ENCODE measurements at places on chromosomes 6 and 20.

DNA sequence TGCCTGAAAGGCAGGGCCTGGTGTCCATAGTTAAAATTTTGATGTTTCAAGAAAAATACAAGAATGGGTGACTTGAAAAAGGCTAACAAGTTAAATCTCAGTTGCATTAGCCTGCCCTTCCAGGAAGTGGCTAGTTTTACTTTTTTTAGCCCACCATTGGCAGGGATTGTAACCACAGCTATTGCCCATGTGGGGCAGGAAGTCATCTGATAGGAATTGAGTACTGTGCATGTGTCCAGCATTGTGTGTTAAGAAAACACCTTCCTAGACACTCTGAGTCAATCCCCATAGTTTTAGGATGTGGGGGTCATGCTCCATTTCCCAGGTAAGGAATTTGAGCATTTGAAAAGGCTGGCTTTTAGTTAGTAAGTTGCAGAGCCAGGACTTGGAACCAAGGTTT lies 26.9 kb downstream of the LYRM2 start:
- DNase-seq = no peak

DNA sequence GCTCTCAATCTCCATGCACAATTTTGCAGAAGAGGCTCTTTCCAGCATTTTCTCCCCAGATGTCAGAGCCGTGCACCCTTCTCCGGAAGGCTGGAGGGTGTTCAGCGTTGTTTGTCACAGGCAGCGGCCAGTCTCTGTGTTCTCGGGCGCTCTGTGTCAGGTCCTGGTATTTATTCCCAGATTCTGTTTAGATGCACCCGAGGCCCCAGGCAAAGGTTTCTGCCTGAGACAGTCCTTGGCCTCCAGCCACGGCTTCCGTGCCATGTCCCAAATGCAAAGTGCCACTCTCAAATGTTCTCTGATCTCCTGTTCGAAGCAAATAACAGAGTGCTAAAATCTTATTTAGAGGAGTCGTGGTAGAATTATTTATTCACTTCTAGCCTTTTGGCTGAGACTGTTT lies 140.3 kb upstream of the AGPAT4 start:
- no peak for DNase-seq

GRCh38 chr20:51335329-51335841 lies 207.1 kb downstream of the NFATC2 start:
- DNase-seq = no peak

DNA sequence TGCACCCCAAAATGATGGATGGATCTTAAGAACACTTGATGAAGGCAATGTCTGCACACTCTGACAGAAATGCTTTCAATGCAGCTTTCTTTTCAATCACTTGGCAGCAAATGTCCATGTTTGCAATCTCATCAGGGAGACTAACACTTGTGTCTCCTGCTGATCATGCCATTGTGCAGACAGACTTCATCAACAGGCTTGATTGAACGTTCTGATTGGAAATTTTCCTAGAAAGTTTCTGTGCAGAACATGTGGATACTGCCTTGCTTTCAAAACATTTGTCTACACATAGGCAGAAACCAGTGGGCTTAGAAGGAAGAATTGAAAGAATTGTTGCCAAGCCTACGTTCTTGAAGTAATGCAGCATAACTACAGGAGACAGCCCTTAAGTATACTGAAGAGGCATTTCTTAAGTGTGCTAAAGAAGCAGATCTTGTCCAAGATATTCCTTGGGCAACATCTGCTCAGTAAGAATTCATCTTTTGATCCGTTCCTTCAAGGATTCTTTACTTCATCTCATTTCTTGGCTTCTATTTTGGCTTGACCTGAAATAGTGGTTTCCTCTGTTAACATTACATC lies 120.4 kb upstream of the PLCB4 start:
- DNase-seq = no peak

DNA sequence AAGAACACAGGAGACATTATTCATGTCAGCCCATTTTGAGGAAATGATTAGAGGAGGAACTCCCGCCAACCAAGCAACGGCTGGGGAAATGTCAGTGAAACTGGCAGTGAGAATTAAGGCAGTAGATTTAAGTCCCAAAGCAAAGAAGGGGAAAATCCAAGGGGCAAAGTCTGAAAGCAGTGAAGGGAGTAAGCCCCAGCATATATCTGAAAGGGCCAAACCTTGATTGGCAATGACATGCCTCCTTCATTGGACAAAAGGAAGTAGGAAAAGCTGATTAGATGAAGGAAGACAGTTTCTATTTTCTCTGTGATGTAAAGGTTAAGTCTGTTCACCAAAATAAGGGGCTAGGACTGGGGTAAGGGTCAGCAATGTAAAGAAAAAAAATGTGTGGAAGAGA lies 190.3 kb downstream of the RNF144B start:
- no peak for DNase-seq

- peak; percentile 91 for DNase-seq
Observed at GRCh38 chr20:35616465-35617396, 1.1 kb downstream of the SPAG4 start.

- DNase-seq = peak; percentile 71
Observed at GRCh38 chr20:15236812-15237211, 899.4 kb upstream of the FLRT3 start.

DNA sequence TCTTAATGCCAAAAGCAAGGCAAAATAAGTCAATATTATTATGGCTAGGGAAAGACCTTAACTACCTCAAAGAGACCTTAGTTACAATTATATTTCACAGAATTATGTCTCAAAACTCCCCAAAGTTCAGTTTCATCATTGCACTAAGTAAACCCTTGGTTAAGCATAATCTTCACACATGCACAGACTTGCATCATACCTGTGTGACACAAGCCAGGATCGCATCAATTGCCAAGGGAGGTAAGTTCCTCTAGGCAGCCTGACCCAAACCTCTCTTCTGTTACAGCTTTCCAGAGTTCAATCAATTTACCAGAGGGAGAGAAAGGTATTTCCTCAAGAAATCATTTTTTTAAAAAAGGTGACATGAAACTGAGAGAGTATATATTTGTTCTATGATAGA lies 31.9 kb upstream of the PRSS35 start:
- DNase-seq = no peak

GRCh38 chr20:45060294-45060693 lies 40.6 kb downstream of the KCNS1 start:
- no peak for DNase-seq

DNA sequence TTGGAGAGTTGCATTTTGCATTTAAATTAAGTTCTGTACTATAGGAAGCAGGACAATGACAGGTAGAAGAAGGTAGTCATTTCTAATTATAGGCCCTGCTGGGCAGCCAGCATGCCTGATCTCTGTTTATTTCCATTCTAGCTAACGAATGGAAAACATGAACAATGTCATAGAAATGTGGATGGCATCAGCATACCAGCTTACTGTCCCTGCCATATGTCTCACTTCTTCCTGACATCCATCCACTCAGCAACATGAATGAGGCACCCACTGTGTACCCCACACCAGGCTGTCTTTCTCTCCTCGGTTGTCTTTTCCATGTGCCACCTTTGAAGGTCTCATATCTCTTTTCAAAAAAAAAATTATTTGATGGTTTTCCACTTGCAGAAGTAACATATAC lies 11.1 kb downstream of the ADTRP start:
- DNase-seq = no peak
